ENCODE measurements at places on chromosomes 3 and 15. TPM values are rescaled to one million over a fixed set of nuclear protein-coding genes. Genes with fewer than 3 reads are reported as not detected.

DNA sequence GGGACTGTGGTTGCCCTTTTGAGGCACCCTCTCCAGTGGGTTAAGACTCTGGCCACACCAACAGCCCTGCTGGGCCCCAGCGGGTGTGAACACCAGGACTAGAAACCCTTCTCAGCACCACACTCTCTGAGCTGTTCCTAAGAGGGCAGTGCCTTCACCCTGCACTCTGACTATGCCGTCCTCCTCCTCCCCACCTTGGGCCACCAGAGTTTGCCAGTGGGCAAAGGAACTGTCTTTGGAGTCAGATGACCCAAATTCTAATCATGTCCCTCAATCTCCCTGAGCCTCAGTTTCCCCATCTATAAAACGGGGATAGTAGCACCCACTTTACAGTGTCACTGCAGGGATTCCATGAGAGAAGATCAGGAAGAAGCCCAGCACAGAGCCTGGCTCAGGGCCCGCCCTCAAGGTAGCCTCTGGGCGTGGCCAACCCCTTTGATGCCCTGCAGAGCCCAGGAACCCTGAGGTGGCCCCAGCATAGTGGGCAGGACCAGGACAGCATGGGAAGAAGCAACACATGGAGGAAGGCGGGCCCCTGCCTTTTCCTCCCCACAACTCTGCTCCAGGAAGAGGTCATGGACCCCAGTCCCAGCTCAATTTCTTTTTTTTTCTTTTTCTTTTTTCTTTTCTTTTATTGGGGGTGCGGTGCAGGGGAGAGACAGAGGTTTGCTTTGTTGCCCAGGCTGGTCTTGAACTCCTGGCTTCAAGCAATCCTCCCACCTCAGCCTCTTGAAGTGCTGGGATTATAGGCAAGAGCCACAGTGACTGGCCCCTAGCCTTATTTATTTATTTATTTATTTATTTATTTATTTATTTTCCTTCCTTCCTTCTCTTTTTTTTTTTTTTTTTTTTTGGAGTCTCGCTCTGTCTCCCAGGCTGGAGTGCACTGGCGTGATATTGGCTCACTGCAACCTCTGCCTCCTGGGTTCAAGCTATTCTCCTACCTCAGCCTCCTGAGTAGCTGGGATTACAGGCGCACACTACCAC is 115.7 kb upstream of the LINGO1 start:
- DNase-seq: no peak
- no peak overlapping the region for H3K4me3 ChIP-seq
- H3K27me3 ChIP-seq: no peaks in the 10 kb centered on the region
- H3K27ac ChIP-seq: no peak overlapping the region

DNA sequence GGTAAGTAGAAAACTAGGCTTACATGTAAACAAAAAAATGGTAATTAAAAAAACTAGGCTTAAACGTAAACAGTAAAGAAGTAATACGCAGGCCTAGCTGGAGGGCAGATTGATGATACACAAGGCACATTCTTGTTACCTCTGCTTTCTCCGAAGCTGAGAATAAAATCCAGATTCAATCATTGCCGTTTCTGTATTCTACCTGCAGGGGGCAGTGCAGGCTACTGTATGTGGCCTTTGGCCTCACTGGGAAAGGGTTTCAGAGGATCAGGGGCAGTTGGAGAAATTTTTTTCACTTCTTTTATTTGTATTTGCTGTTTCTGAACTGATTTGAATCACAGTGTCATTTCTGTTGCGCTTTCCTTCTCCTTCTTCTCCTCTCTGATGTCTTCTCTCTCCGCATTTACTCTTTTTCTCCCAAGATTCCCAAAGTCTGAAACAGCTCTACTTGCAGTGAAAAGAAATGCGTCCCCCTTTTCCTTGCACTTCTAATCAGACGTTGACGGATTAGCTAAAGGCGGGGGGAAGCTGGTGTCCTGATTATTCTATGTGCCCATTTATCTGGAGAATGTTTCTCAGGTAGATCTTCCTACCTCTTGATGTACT is 67.1 kb upstream of the MCTP2 start:
- H3K4me1 ChIP-seq: no peaks in the 10 kb centered on the region
- no peaks in the 10 kb centered on the region for H3K36me3 ChIP-seq
- no peak overlapping the region for H3K4me3 ChIP-seq
- DNase-seq: peak; percentile 70

- no peak for DNase-seq
- no peak overlapping the region for H3K27ac ChIP-seq
- no peaks in the 10 kb centered on the region for H3K27me3 ChIP-seq
- peaks cover 14% of the 10 kb centered on the region for H3K36me3 ChIP-seq
- no peaks in the 10 kb centered on the region for H3K4me1 ChIP-seq
Measured at GRCh38 chr3:150538324-150539208, 7.7 kb downstream of the SERP1 start.

GRCh38 chr15:73996939-73997338 is 2.4 kb downstream of the PML start:
- DNase-seq: no peak
- H3K4me1 ChIP-seq: peaks cover 57% of the 10 kb centered on the region
- peaks cover 32% of the 10 kb centered on the region for H3K36me3 ChIP-seq
- peak overlapping the region; percentile 92 for H3K4me3 ChIP-seq
- peak overlapping the region; percentile 78 for H3K27ac ChIP-seq

Gene PRR20G
- not detected for total RNA-seq
